ENCODE measurements at places on chromosomes 12 and 14.

DNA sequence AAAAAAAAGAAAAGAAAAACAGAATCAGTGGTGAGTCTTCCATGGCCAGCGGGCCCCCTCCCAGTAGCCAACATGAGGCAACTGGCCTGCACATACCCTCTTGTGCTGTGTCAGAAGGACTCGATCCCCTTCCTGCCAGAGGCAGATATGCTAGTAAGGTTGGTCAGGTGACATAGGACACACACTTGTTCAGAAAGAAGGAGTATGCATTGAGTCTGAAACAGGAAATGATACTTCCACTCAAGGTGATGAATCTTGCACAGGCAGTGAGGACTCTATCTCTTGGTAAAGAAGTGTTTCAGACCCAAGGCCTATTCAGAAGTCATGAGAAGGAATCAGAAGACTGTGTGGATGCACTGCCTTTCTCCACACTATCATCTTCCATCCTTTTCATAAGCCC is 269.7 kb upstream of the FAR2 start:
- no peak for DNase-seq

DNA sequence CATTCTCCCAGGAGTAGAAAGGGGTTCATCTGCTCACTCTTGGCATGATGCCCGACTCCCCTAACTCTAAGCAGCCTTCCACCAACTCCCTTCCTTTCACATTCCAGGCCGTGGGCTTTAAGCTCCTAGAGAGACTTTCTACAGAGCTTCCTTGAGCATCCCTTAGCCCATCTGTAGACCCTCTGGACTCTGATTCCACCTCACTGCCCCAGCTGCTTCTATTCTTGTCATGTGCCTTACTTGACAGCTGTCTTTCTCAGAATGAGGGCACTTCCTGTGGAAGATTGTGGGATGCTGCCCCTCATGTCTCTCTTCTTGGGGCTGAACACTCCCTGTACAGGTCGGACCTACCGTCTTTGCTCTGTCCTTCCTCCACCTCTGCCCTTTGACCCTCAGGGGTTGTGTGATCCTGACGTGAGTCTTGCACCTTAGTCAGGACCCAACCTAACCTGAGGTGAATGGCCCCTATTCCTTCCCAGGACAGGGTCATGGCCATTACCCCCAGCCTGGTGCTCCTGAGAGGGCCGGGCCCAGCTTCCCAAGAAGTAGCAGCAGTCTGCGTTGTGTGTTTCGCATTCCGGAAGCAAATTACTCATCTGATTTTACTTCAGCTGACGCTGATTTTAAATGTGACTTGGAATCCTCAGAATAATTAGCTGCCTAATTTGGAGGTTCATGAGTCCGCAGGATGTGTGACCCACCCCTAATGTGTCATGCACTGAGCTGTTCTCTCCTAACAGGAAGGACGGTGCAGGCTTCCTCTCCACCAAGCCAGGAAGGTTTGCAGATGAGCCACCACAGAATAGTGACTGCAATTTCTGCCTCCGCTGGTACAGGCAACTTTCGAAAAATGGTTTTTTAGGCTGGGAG is 2.7 kb upstream of the GALNT6 start:
- no peak for DNase-seq

DNA sequence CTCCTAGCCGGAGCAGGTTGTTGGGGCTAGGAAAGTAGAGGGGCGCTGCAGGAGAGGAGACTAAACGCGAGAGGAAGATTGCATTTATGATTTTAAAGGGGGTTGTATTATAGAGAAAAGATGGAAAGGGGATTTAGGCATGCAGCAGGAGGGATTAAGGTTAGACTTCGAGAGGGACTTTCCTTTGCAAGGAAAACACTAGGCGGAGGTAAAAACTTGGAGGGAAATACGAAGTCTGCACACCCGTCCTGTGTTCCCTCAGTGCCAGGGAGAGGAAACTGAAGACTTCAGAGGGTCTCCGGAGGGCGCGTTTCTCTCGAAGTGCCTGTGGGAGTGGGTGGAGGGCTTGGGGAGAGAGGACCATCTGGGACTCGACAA is 420 bp upstream of the PPP1R1A start:
- no peak for DNase-seq

GRCh38 chr12:65765436-65765813 is 58.9 kb upstream of the HMGA2 start:
- no peak for DNase-seq

GRCh38 chr12:43653289-43653915 is 101.4 kb upstream of the ADAMTS20 start:
- no peak for DNase-seq

- no peak for DNase-seq
These were observed 84.0 kb upstream of the GPR68 start for GRCh38 chr14:91328313-91329050.

- peak; percentile 82 for DNase-seq
These were observed at the start of gene AMN for GRCh38 chr14:102922490-102923200. TSS of gene AMN (plus strand) at chr14:102922663. CDS start at chr14:102922689, 26 bp downstream.

GRCh38 chr14:59483363-59483762 is 845 bp downstream of the L3HYPDH start:
- no peak for DNase-seq

DNA sequence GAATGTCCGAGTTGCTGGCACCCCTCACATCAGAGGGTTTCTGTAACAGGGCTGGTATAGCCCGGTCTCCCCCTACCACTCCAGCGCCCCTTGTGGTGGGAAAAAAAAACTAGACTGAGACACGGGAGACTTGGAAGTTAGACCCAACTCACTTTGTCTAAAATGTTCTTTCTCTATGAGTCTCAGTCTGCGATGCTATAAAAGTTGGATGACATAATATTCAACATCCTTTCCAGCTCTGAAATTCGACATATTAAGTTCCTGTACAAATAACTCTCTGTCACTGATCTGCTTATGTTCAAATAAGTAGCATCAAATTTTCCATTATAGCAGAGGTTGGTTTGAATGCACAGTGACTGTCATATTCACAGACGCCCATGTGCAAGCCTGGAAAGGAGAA is 25.7 kb upstream of the TC2N start:
- no peak for DNase-seq

GRCh38 chr14:78491048-78491447 is 320.9 kb downstream of the NRXN3 start:
- DNase-seq: no peak

DNA sequence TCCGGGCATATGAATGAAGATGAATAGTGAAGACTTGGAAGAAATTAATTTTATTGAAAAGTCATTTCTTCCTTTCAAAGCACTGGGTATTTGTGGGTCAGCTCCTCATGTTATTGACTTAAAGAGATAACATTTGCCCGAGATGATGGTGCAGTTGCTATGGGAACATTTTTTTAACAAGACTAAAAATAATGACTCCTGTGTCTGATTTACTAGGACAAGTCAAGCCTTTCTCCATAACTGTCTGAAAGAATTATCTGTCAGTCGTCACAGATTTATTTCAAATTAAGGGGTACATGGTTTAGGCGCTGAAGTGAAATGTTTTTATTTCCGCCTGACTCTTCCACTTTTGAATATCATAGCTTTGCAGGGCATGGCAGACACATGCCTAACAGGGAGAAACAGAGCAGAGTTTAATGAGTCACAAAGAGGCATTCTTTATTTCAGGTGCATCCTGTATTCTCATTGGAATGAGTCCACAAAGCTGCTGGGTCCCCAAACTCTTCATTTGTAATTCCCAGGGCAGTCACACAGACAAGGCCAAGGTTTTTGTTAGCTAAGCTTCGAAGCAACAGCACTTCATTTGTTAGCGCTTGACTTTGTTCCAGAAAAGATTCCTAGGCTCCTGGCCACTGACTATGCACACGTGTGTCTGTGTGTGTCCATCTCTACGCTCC is 4.3 kb upstream of the GPHB5 start:
- no peak for DNase-seq

- peak; percentile 9 for DNase-seq
These were observed 228.1 kb upstream of the AMIGO2 start for GRCh38 chr12:47307680-47308399.

DNA sequence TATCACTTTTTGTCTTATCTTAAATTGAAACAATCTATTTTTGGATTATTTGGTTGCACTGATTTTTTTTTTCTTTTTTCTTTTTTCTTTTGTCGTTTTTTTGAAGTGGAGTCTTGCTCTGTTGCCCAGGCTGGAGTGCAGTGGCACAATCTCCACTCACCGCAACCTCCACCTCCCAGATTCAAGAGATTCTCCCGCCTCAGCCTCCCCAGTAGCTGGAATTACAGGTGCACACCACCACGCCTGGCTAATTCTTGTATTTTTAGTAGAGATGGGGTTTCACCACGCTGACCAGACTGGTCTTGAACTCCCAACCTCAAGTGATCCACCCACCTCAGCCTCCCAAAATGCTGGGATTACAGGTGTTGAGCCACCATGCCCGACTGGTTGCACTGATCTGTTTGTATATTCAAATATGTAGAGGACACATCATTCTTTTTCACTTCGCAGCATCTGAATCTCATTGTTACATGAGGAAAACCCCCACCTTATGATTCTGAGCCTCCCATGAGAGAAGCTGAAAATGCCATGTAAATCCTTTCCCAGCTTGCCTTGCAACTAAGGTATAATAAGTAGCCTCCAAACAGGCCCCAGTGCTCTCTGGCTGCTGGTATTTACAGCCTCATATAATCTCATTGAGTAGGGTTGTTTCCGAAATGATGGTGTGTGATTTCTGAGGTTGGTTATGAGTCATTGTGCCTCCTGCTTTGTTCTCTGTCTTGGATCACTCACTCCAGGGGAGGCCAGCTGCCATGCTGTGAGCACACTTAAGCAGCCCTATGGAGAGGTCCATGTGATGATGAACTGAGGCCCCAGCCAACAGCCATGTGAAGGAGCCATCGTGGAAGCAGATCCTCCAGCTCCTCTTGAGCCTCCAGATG is 5.2 kb upstream of the HSP90B1 start:
- no peak for DNase-seq

DNA sequence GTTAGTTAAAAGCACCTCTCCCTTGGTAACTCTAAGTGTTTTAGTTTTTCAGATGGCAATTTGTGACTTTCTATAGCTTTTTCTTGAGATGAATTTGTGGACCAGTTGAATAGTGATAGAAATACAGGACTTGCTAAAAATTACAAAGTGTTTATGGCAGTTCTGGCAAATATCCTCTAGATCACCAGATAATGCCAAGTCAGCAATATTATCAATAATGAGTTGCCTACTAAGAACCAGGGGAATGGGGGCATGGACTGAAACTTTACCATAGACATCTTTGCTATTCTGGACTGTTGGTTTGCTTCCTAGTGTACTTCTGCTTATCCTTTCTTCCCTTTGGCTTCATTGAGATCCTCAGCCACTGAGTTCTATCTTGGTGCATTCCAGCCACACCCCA is 584.2 kb downstream of the DIO2 start:
- DNase-seq: no peak

DNA sequence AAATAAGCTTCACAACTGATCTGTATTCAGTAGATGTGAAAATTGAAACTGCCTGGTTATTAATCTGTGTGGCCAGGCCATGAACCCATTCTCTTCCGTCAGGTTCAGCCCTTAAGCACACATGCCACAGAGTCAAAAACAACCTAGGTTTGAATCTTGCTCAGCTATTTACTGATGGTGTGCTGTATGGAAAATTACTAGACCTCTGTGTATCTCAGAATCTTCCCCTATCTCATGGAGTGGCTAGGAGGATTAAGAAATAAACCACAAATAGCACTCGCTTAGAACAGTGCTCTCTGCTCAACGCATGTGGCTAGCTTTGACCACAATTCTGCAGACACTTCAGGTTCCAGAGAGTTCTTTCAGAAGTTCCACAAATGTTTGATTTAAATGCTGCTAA is 240.7 kb upstream of the PLEKHG7 start:
- DNase-seq: no peak

GRCh38 chr12:125518074-125518473 is 452.8 kb downstream of the AACS start:
- no peak for DNase-seq

- no peak for DNase-seq
These were observed 1.6 kb downstream of the CISTR start for GRCh38 chr12:53749986-53750811.

DNA sequence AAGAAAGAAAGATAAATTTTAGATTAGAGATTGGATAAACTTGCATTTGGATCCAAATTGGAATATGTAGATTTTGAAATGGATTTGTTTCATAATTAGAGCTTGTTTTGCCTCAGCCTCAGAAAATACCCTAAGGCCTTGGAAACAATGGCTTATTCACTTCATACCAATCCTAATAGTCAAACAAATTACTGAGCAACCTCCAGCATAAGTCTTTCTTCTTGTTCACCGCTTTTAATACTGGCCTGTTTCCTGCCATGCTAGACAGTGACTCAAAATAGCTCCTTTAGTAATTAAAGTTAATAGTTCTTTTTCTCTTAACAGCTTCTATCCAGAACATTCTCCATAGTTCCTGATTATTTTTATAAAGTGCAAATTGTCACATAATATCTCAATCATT is 110.9 kb upstream of the DNM1L start:
- no peak for DNase-seq

DNA sequence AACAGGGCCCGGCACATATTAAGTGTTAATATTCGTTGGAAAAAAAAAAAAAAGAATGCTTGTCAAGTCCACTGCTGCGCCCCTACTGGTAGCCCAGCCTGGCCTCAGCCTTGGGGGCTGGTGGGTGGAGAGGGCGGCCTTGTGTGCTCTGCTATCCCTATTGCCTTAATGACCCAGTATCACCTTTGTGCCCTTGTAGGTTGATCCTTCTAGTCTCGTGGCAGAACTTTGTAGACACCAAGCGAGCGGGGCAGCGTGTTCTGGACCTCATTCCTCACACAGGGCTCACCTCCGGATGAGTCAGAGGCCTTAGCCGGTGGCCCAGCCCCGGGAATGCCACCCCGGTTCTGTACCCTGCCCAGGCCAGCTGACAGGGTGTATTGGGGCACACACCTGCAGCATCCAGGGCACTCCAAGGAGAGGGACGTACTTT is 1.8 kb upstream of the RCOR1 start:
- DNase-seq: peak; percentile 84

DNA sequence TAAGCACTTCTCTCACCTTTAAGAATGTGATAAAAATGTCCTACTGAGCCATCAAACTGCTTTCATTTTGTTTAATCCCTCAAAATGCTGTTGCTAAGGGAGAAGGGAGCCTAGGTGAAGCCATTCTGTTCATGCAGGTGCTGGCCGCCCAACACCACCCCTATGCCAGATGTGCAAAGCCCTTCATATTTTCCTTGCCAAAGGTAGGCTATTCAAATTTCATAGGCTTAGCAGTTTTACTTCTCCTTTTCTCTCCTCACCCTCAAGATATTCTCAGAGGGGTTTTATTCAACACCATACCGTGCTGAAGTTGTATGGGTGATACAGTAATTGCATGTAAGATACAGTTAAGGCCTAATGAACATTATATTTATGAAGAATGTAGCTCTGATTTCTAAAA is 461.7 kb downstream of the GXYLT1 start:
- DNase-seq: no peak

DNA sequence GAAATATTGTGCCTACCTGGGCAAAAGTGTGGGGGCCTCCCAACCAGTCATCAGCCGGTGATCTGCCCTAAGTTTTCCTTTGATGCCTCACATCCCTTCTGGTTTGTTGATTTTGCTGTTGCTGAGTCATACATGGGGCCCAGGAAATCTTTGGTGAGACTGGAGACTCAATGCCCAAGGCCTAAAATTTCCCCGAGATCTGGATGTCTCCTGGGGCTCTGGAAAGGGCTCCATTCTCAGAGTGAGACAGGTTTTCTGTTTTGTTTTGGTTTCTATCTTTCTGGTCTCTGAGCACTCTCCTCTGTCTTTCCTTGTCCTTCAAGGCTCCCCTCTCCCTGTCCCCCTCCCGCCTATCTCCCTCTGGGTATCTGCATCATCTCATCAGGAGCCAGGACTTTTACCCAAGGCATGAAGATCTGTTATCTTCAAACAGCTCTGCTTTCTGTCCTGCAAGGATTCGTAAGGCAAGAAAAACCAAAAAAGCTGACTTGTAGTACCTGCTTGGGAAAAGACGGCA is 152.8 kb upstream of the MAX start:
- DNase-seq: no peak

- DNase-seq: no peak
These were observed 11.0 kb upstream of the AEBP2 start for GRCh38 chr12:19428246-19428645.

Data from left lung (tissue), 14 donors.